ENCODE measurements at places on chromosomes 16 and 17. TPM values are rescaled to one million over a fixed set of nuclear protein-coding genes. Genes with fewer than 3 reads are reported as not detected.

The ABCC12 gene
- not detected for total RNA-seq

The CYB5B gene
- 40.3 TPM for total RNA-seq

The CD300E gene
- total RNA-seq: not detected

The KRT27 gene
- total RNA-seq: not detected

The UNC119 gene
- total RNA-seq: 22.5 TPM

The CBX1 gene
- total RNA-seq: 35.9 TPM

The SLC12A3 gene
- total RNA-seq: not detected

The MEOX1 gene
- 0.16 TPM for total RNA-seq

The RARA gene
- total RNA-seq: 3.9 TPM

The MT1H gene
- not detected for total RNA-seq

The C16orf89 gene
- 2.5 TPM for total RNA-seq

The FOXJ1 gene
- not detected for total RNA-seq

The GPRC5C gene
- total RNA-seq: 1.1 TPM

The SLC5A10 gene
- total RNA-seq: not detected
